ENCODE measurements at places on chromosomes 1 and 21.

- no peak for DNase-seq
Measured at GRCh38 chr21:15520811-15521643, 208.8 kb upstream of the USP25 start.

- no peak for DNase-seq
Measured at GRCh38 chr21:18744840-18745239, 341.3 kb upstream of the TMPRSS15 start.

- DNase-seq: peak; percentile 46
Measured at GRCh38 chr1:112369392-112370285, 26.4 kb upstream of the CTTNBP2NL start.

GRCh38 chr1:201702936-201703335, 126.0 kb upstream of the IPO9 start:
- no peak for DNase-seq

- DNase-seq: no peak
Measured at GRCh38 chr1:75092141-75092540, 42.0 kb upstream of the LHX8 start.

DNA sequence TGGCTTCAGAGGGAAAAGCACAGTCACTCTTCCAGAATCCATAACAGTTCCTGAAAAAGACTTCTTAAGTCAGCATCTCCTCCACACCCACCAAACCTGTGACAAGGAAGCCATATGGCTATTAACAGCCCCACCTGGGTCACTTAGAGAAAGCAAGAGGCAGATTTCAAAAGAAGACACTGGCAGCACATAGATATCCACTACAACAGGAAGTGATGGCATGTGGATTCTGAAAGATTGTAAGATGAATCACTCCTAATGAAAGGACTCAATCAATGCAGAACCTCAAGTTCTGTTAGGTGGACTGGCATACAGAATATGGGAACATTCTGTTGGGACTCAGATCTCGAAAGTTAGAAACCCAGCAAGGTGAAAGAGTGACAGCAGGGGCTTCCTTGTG, 365.9 kb downstream of the TGFB2 start:
- DNase-seq: no peak

DNA sequence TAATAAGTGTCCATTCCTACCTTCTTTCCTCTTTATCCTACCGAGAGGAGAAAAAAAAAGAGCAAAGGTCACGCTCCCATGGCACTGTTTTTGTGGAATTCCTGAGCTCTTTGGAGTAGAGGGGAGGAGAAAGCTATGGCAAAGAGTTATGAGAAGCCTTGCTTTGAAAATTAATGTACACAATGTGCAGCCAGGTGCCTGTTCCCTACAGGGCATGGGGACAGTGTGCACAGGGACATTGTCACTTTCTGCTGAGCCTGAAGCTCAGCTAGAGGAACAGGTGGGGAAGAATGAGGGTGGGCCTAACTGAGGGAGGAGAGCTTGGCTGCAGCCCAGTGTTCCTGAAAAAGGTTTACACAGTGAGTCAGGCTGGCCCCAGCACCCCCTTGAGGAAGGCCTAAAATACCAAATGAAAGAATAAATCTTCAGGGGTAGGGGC, 66.1 kb downstream of the PLXNA2 start:
- no peak for DNase-seq

GRCh38 chr1:171251042-171251951, 3.0 kb downstream of the FMO1 start:
- no peak for DNase-seq

DNA sequence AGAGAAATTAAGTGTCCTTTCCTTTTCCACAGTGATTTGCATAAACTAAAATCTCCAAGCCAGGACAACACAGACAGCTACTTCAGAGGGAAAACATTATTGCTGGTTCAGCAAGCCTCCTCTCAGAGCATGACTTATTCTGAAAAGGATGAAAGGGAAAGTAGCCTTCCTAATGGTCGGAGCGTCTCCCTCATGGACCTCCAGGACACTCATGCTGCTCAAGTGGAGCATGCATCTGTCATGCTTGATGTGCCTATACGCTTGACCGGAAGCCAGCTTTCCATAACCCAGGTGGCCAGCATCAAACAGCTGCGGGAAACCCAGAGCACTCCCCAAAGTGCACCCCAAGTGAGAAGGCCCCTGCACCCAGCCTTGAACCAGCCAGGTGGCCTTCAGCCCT, 39.1 kb downstream of the CLEC20A start:
- DNase-seq: no peak

GRCh38 chr1:96641282-96641681, 80.3 kb upstream of the PTBP2 start:
- DNase-seq: no peak

- no peak for DNase-seq
Measured at GRCh38 chr1:37807220-37807554, 403 bp upstream of the C1orf122 start.

DNA sequence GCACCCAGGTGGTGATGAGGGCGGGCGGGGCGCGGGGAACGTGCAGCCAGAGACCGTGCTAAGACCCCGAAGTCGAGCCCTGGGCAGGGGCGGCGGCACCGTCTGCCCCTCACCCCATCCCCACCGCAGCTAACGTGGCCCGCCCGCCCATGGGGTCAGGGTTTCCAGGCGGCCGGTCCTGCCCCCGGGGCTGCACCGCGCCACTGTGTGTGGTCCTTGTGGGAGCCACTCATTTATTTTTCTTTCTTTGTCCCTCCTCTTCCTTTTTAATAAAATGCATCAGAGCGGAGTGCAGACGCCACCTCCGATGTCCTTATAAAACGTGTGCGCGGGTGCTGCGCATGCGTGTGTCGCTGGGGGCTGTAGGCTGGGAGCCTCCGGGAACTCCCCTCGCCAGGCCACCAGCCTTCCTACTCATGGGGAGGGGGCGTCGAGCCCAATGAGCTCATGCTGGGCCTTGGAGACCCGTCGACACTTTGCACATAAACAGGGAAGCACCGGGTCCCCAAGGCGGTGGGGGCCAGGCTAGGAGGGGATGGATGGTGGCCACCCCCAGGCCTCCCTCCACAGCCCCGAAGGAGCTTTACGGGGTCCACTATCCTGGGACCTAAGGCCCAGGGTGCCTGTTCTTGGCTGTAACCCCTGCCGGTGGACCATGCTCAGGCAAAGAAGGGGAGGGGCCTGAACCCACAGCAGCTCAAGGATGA, 59.9 kb downstream of the WNT9A start:
- DNase-seq: no peak

GRCh38 chr21:33931799-33932390, 16.3 kb upstream of the ATP5PO start:
- no peak for DNase-seq

GRCh38 chr1:31180338-31180737, 59.3 kb downstream of the NKAIN1 start:
- DNase-seq: no peak

GRCh38 chr1:112594208-112594876, 24.6 kb downstream of the ST7L start:
- no peak for DNase-seq

DNA sequence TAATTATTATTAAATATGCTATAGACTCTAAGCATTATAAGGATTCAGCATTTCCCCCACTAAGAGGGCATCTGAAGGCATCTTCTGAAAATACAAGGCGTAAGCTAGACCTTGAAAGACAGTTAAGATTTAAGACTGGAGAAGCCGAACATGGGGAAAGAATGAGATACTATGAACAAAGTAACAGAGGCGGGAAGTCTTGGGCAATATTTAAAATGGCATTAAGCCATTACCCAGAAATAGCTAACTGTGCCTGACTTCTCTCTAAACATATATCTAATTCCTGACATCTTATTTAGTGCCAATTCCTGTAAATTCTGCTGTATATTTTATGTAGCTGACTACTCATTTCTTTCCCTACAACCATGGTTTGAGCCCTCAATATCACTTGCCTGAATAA, 20.9 kb downstream of the DPH5 start:
- no peak for DNase-seq

DNA sequence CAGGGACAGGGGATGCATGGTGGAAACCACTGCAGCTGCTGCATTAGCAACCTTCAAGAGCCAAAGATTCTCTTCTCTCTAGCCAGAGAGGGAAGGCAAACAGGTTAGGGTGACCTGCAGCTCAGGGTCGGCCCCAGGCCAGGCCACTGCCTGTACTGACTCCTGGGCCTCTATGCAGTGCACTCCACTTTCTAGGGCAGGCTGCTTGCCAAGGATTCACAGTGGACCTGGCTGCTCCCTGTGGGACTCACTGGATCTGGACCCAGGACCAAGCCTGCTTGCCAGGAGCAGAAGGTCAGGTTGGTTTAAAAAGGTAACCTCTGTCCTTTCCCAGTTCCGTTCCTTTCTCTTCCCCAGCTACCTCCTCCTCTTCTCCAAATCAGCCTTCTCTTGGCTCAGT, 52.4 kb downstream of the HIVEP3 start:
- DNase-seq: no peak

DNA sequence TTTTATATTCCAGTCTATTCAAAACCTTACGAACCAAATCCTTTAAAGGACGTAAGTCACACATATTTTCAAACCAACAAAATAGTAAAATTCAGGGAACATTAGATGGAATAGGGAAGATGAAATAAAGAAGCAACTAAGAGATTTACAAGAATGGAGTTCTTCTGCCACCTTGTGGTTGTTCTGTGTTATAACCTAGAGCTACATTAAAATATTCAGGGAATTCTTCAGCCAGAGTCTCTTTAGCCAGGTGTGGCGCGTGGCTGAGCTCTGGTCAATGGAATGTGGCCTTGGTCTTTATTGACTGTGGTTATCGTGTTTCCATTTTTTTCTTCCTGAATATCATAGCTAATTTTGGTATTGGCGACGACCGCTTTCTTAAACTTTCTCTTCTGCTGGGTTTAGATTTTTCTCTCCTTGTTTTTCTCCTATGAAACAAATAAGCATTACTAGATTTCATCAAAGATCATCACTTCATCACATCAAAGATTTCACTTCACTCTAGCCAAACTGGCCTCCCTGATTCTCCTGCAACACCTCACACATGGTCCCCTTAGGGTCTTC, 221.3 kb downstream of the MRPL39 start:
- no peak for DNase-seq

GRCh38 chr1:46448109-46448911, 41.3 kb upstream of the DMBX1 start:
- no peak for DNase-seq

DNA sequence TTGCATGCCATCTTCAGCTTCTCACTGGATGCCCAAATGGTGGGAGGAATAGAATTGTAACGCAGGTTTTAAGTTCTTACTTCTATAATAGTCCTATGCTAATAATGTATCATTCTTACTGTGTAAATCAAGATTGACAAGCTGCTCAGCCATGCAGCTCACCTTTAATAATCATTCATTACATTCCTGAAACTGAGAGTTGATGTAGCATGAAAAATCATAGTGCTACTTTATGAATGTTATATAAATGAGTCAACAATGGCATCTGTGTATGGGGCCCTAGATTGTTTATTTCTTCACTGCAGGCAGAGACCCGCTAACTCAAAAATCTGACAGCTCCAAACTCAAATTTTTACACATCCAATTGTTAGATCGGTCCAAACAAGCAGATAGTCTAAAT, 34.4 kb downstream of the FH start:
- no peak for DNase-seq

- DNase-seq: no peak
Measured at GRCh38 chr1:198861636-198862035, 222.8 kb downstream of the PTPRC start.
